ENCODE measurements at places on chromosomes 16 and 17.

DNA sequence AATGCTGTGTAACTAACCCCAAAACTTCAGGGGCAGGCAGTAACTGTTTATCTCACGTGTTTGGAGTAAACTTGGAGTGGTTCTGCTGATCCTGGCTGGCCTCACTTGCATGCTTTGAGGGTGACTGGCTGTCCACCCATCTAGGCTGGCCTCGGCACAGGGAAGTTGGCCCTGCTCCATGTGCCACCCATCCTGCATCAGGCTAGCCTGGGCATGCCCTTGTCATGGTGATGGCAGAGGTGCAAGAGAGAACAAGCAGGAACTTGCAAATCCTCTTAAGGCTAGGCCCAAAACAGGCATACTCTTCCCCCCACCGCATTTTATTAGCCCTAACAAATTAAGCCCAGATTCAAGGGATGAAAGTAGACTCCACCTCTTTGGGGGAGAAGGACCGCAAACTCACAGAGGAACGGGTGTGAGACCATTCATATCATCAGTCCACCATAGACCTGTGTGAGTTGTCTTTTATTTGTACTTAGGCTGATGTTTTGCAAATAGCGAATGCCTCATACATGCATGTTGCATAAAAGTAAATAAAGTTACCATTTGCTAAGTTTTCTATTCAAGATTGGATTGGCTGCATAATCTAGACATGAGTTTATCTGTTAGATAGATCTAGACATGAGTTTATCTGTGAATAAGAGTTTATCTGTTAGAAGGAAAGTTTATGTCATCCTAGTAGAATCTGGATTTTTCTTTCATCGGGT is 221.0 kb downstream of the CCDC182 start:
- peak; percentile 90 for DNase-seq

DNA sequence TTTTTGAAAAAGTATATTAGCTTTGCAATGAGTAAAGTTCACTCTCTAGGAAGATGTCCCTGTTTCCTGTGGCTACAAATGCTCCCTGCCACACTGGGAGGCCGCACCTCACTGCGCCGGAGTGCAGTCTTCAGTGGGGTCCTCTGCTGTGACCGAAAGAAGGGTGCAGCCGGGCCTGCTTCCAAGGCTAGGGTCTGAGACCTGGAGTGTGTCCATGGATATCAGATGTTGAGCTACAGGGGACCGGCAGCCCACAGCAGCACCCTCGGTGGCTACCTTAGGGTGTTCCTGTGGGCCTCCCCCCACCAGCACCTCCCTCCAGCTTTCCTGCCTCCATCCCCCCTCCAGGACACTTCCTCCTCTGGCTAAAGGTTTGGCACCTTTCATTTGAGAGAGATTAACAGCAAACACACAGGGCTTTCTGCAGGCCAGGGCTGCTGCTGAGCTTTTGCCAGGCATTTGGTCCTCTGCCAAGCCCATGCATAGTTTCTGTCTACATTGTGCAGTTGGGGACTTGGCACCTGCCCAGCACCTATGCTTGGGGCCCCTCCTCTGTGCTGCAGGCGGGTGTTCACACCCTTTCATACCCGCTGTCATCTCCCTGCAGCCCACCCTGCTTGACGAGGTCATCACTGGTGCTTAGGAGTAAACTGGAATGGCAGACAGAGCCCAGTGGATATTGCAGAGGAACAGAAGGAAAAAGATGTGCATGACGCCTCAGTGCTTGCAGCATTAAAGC is 33.8 kb upstream of the CRISPLD2 start:
- peak; percentile 45 for DNase-seq

DNA sequence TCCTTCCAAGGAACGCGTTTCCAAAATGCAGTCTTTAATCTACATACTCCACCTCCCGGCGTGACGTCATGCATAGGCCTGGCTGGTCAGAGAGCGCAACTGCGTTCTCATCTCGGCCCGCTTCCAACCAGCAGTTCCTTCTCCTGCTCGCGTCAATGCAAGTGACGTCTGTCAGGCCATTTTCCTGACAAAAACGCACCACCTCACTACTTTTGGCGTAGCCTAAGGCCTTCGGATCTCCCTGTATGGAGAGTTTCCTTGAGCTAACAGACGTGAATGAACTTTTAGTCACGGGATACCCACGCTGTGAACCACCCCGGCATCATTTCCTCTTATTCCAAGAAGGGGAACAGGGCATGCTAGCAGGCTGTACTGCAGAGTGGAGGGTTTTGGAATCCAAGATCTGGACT is 25.0 kb downstream of the TEX14 start:
- DNase-seq, result no peak

GRCh38 chr16:7088711-7089110 is 243.9 kb upstream of the RBFOX1 start:
- no peak for DNase-seq

Data from NCI-H226 (cell line).